Thoracic aorta endothelial cell (primary cell): ENCODE measurements at places on chromosomes 5 and 9. TPM values are rescaled to one million over a fixed set of nuclear protein-coding genes. Genes with fewer than 3 reads are reported as not detected.

F12 gene
- total RNA-seq = 1.7 and 1.9 TPM in 2 replicates

HK3 gene
- total RNA-seq = not detected in 2 replicates

OR1L6 gene
- total RNA-seq = not detected in 2 replicates

NEURL1B gene
- 0.40 and 0.93 TPM in 2 replicates for total RNA-seq

BHMT2 gene
- 0.13 and 0.22 TPM in 2 replicates for total RNA-seq

CLTB gene
- total RNA-seq = 93.0 and 116 TPM in 2 replicates
